Stimulated activated CD8-positive, alpha-beta memory T cell treated with anti-CD3 and anti-CD28 coated beads, Interleukin-4, amount 100 ng/mL, for 1 hour (primary cell): ENCODE measurements at places on chromosomes 3 and 15.

- DNase-seq = no peak
Measured at GRCh38 chr3:116367761-116368395, 77.4 kb downstream of the LSAMP start.

DNA sequence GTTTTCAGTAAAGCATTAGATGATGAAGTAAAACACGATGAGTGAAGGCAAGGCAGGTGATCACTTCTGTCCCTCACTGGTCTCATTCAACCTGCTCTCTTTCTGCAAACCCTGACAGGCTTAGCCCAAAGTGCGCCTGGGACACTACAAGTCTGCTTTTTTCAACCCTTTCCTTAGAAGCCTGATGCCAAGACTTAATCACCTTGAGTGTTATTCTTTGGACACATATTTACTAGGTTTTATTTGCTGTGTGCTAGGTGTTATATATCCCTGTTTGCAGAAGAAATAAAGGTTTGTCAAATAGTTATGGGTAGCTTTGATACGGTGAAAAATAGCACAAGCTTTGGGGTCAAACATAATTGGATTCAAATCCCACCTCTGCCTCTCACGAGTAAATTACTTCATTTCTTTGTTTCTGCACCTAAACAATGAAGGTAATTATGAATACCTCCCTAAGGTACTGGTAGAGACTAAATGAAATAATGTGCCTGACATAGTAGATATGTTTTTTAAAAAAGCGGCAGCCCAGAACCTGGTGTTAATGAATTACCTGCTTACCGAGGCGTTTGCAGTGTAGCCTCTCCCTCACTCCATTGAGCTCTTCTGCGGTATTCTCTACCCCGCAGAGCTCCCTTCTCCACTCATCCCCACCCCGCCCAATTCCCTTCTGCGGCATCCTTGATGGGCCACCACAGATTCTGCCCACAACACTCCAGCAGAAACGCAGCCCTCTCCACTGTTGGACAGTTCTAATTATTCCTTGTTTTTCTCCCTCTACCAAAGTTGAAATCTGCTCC lies 269.0 kb upstream of the TPM1 start:
- DNase-seq = no peak

GRCh38 chr15:40443846-40444245 lies 3.1 kb downstream of the BAHD1 start:
- DNase-seq = no peak

GRCh38 chr3:52831500-52832301 lies 1.2 kb upstream of the ITIH4 start:
- no peak for DNase-seq

- no peak for DNase-seq
Measured at GRCh38 chr3:55292360-55292759, 194.7 kb downstream of the WNT5A start.

DNA sequence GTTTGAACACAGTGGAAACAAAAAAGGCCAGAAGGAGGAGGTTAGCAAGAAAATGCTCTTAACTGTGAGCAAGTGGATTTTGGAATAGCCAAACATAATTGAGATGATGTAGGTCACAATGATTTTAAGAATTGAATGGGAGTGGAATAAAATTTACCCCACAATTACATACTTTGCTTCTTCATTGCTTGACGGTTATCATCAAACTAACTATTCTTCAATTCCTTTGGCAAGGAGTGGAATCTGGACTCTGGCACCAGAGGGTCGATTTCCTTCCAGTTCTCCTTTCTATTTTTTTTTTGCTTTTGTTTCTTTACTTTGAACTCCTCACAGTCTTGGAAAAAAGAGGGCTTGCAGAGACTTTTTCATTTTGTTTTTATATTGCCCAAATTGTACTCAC lies 634.5 kb upstream of the TGFBR2 start:
- DNase-seq = no peak

DNA sequence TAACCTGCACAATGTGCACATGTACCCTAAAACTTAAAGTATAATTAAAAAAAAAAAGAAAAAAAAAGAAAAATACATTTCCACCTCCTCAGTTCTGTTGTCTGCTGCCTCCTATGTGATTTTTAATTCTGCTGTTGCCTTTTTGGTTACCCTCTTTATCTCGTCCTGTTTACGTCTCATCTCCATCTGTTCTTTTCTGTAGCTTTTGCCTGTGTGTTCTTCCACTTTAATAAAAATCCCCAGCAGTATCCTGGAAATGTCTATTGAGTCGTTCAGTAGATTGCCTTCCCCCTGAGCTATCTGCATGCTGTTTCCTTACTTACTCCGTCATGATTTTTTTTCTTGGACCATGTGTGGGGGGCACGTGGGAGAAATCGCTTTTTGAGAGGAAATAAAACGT lies 302.5 kb downstream of the FEZF2 start:
- DNase-seq = no peak

GRCh38 chr15:38130740-38131498 lies 121.7 kb upstream of the SPRED1 start:
- DNase-seq = no peak

GRCh38 chr15:43285609-43286037 lies 18.9 kb upstream of the TGM5 start:
- DNase-seq = peak; percentile 11

- no peak for DNase-seq
Measured at GRCh38 chr3:112379020-112379690, 46.2 kb downstream of the CD200 start.

GRCh38 chr15:46732060-46732459 lies 985.2 kb upstream of the SEMA6D start:
- DNase-seq = no peak

DNA sequence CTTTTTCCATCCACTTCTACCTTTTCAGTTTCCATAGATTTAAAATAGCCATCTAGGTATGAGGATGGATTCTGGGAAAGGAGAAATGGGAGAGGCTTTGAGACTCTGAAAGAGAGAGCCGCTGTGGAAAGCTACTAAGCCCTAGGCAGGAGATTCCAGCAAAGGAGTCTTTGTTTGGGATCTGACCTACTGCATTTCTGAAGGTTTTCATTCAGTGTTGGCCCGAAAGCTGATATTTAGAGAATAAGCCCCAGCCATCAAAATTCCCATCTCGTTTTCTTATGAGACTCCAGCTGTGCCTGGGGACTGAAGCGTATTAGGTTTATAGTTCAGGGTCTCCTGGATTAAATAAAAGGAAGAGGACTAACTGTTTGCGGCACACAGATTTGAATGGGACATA lies 19.5 kb downstream of the LIPH start:
- no peak for DNase-seq
